Osteocyte (in vitro differentiated cells): ENCODE measurements at places on chromosomes 2 and 18. TPM values are rescaled to one million over a fixed set of nuclear protein-coding genes. Genes with fewer than 3 reads are reported as not detected.

DNA sequence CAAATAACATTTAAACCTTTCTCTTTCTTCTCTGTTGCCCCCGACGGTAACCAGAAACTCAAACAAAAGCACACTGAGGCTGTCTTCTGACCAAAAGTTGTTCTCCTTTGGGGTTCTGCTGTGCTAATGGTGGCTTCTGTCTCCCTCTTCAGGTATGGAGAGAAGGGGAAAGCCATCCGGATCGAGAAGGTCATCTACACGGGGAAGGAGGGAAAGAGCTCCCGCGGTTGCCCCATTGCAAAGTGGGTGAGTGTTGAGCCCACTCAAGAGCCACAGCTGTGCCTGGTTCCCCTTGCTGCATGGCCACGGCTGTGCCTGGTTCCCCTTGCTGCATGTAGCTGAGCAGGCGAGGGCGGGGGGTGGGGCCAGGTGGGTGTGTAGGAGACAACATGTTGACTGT is 67.4 kb downstream of the BOLA3 start:
- peaks cover 30% of the 10 kb centered on the region for H3K36me3 ChIP-seq
- peaks cover 24% of the 10 kb centered on the region for H3K4me1 ChIP-seq
- no peak overlapping the region for H3K27ac ChIP-seq

The SALL3 gene
- total RNA-seq = not detected in 2 replicates

DNA sequence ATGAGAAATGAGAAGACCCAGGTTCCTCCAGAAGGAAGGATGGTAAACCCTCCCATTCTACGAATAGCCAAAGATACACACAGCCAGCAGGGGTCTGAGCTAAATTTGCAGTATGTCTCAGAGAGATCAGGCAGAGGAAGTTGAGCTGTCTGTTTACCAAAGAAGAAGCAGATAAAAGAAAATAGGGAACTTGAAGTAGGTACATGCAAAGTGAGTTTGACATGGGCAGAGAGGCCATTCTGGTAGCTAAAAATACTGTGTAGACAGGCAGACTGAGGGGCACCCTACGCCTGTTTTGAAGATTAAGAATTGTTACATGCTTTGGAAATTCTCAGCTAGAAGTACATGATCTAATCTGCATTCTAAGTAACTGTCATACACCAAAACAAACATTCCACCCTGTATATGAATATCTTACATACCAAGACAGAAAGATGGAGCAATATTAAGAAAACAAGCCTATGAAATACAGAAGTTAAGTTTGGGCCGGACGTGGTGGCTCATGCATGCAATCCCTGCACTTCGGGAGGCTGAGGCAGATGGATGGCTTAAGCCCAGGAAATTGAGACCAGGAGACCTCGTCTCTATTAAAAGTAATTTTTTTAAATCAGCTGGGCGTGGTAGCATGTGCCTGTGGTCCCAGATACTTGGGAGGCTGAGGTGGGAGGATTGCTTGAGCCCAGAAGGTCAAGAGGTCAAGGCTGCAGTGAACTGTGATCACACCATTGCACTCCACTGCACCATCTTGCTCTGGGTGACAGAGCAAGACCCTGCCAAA is 157.9 kb downstream of the ANKRD44 start:
- H3K36me3 ChIP-seq = peaks cover 6% of the 10 kb centered on the region
- DNase-seq = no peak
- peak overlapping the region; percentile 90 for H3K27ac ChIP-seq
- peaks cover 26% of the 10 kb centered on the region for H3K4me1 ChIP-seq
- H3K4me3 ChIP-seq = peak overlapping the region; percentile 23
- no peaks in the 10 kb centered on the region for H3K27me3 ChIP-seq

GRCh38 chr2:20568501-20569463 is 82.1 kb downstream of the HS1BP3 start:
- H3K36me3 ChIP-seq = no peaks in the 10 kb centered on the region
- H3K4me3 ChIP-seq = no peak overlapping the region
- no peak for DNase-seq
- peak overlapping the region; percentile 48 for H3K27ac ChIP-seq
- H3K4me1 ChIP-seq = peaks cover 23% of the 10 kb centered on the region

GRCh38 chr2:188322569-188323551 is 31.2 kb downstream of the GULP1 start:
- DNase-seq = no peak
- peaks cover 59% of the 10 kb centered on the region for H3K4me1 ChIP-seq
- no peaks in the 10 kb centered on the region for H3K36me3 ChIP-seq
- peak overlapping the region; percentile 8 for H3K4me3 ChIP-seq
- peak overlapping the region; percentile 79 for H3K27ac ChIP-seq

DNA sequence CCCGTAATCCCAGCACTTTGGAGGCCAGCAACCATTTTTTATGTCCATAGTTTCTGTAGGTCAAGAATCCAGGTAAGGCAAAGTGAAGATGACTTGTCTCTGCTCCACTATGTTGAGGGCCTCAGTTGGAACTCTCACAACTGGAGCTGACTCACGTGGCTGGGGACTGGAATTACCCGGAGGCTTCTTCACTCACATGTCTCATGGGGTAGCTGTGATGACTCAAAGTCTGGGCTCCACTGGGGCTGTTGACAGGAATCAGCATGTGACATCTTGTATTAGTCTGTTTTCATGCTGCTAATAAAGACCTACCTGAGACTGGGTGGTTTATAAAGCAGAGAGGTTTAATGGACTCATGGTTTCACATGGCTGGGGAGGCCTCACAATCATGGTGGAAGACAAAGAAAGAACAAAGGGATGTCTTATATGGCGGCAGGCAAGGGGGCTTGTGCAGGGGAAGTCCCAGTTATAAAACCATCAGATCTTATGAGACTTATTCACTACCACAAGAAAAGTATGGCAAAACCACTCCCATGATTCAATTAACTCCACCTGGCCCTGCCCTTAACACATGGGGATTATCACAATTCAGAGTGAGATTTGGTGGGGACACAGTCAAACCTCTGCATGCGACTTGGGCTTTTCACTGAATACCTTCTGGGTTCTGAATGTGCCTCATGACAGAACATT is 7.8 kb upstream of the PPP1R1C start:
- H3K4me3 ChIP-seq = no peak overlapping the region
- H3K27me3 ChIP-seq = no peaks in the 10 kb centered on the region
- no peak overlapping the region for H3K27ac ChIP-seq
- no peak for DNase-seq
- no peaks in the 10 kb centered on the region for H3K36me3 ChIP-seq
- H3K4me1 ChIP-seq = peaks cover 3% of the 10 kb centered on the region

DNA sequence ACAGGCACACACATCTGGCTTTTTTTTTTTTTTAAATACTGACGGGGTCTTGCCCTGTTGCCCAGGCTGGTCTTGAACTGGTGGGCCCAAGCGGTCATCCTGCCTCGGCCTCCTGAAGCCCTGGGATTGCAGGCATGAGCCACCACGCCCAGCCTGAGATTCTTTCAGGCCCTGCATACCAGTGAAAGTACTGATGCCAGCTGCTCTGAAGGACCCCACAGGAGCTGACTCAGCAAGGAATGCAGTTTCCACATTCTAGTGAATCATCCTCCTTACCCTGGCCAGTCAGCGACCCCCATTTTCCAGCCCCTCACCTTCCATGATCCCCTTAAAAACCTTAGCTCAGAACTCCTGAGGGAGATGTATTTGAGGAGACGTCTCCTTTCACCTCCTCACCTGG is 5.8 kb upstream of the DTYMK start:
- DNase-seq = no peak
- H3K4me1 ChIP-seq = peaks cover 11% of the 10 kb centered on the region
- H3K36me3 ChIP-seq = peaks cover 11% of the 10 kb centered on the region
- no peak overlapping the region for H3K4me3 ChIP-seq

- no peak overlapping the region for H3K4me3 ChIP-seq
- no peak overlapping the region for H3K27ac ChIP-seq
- H3K4me1 ChIP-seq = peaks cover 2% of the 10 kb centered on the region
- no peaks in the 10 kb centered on the region for H3K27me3 ChIP-seq
These were observed 560.6 kb downstream of the SLC4A3 start for GRCh38 chr2:220188031-220188430.

DNA sequence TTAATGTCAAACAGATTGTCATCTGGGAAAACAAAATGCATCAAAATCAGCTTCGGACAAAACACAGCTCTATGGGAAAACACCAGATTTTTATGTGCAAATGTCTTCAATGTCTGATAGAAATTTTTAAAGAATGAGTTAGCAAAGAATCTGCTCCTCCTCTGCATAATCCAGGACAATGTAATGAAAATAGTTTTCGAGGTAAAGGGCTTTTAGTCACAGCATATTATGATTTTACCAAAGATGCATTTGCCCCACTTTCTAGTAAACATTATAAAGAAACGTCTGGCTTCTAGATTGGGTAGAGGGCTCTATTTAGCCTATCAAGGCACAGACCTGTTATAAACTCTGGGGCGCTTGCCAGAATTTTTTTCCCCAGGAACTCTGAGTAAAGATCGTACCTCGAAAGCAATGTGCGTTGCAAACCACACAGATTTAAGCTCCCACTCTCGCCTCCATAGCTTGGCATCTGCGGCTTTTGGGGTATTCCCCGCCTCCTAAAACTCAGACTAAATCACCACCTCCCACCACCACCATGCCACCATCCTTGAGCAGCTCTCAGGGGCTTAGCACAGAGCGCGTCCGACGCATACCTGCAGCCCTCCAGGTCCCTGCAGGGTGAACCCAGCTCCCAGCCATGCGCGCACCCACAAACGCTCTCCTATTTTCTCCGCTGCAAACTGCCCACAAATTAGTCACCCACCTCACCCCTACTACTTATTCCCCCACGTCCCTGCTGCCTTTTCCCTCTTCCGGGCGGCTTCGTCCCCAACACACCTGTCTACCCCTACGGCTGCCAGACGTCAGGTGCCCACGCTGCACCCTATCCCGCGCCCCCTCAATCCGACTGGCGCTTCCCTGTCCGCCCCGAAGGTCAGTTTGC is 829 bp downstream of the ACVR1C start:
- H3K27me3 ChIP-seq = peaks cover 59% of the 10 kb centered on the region
- H3K4me1 ChIP-seq = peaks cover 8% of the 10 kb centered on the region
- no peaks in the 10 kb centered on the region for H3K36me3 ChIP-seq
- H3K4me3 ChIP-seq = peak overlapping the region; percentile 64
- H3K27ac ChIP-seq = no peak overlapping the region

DNA sequence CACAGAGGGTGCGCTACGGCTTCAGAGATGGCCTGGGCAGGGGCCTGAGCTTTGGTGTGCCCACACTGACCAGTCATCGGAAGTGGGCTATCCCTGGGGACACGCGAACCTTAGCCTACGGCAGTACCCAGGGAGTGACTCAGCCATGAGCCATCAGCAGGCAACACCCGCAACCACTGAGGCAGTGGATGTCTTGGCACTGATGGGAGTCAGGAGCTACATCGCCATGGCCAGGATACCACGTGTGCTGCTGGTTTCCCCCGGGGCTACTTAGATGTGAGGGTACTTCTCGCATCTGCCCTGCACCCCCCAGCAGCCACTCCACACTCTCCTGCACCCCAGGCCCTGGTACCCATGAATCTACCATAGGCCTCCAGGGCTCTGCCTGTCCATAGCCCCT is 12.8 kb upstream of the HPCAL1 start:
- no peak for DNase-seq
- H3K27ac ChIP-seq = peak overlapping the region; percentile 8
- H3K4me3 ChIP-seq = no peak overlapping the region
- H3K36me3 ChIP-seq = peaks cover 4% of the 10 kb centered on the region
- H3K27me3 ChIP-seq = no peaks in the 10 kb centered on the region

- H3K4me3 ChIP-seq = no peak overlapping the region
- DNase-seq = no peak
- H3K4me1 ChIP-seq = peaks cover 31% of the 10 kb centered on the region
- H3K36me3 ChIP-seq = peaks cover 2% of the 10 kb centered on the region
These were observed 5.5 kb upstream of the ID2 start for GRCh38 chr2:8676191-8676920.

- no peak overlapping the region for H3K27ac ChIP-seq
- peaks cover 4% of the 10 kb centered on the region for H3K36me3 ChIP-seq
- DNase-seq = no peak
- H3K27me3 ChIP-seq = no peaks in the 10 kb centered on the region
- peaks cover 22% of the 10 kb centered on the region for H3K4me1 ChIP-seq
These were observed 31.1 kb downstream of the CHN1 start for GRCh38 chr2:174974131-174974530.

The SCYGR2 gene
- not detected in 2 replicates for total RNA-seq

GRCh38 chr2:229586012-229586411 is 128.3 kb downstream of the DNER start:
- peaks cover 23% of the 10 kb centered on the region for H3K27me3 ChIP-seq
- no peaks in the 10 kb centered on the region for H3K36me3 ChIP-seq
- no peak overlapping the region for H3K27ac ChIP-seq
- peaks cover 6% of the 10 kb centered on the region for H3K4me1 ChIP-seq

The SETBP1 gene
- 69.3 and 80.0 TPM in 2 replicates for total RNA-seq
